ENCODE measurements at places on chromosomes 13 and 19. TPM values are rescaled to one million over a fixed set of nuclear protein-coding genes. Genes with fewer than 3 reads are reported as not detected.

Gene C1QTNF9B
- not detected for total RNA-seq

Gene SLC15A1
- not detected for total RNA-seq

Gene MIA
- total RNA-seq: not detected

Gene CD209
- total RNA-seq: not detected

Gene HIF3A
- total RNA-seq: 22.0 TPM

Gene CD37
- total RNA-seq: not detected

Gene NOVA2
- 0.39 TPM for total RNA-seq

Gene OCEL1
- 2.9 TPM for total RNA-seq

Gene EDDM13
- not detected for total RNA-seq

Gene PSG3
- not detected for total RNA-seq

Gene DZIP1
- 20.2 TPM for total RNA-seq

Gene LILRA1
- total RNA-seq: not detected

Gene POMP
- 64.5 TPM for total RNA-seq

Gene ACP7
- 0.98 TPM for total RNA-seq

Gene POGLUT2
- 16.4 TPM for total RNA-seq

Gene ATXN8OS
- total RNA-seq: not detected

Gene SPTBN4
- total RNA-seq: 0.37 TPM

Gene KLF1
- not detected for total RNA-seq

Gene CBY2
- not detected for total RNA-seq

Gene KLK14
- total RNA-seq: not detected

Gene FCAR
- not detected for total RNA-seq

Gene SRRM5
- total RNA-seq: 0.37 TPM

Gene DCT
- total RNA-seq: not detected

Gene C1QTNF9
- not detected for total RNA-seq

Gene RBM42
- 43.0 TPM for total RNA-seq

Gene LRFN3
- total RNA-seq: 4.0 TPM

Gene METTL21C
- not detected for total RNA-seq

Gene CFD
- 144 TPM for total RNA-seq

Gene PCP2
- total RNA-seq: not detected

Gene FGF21
- not detected for total RNA-seq

Gene C19orf67
- total RNA-seq: not detected

Gene TNNT1
- 2.9 TPM for total RNA-seq

Gene IL4I1
- total RNA-seq: 1.1 TPM

Gene SCEL
- not detected for total RNA-seq

Gene OLFM2
- total RNA-seq: 0.59 TPM

Gene ZNF790
- 4.1 TPM for total RNA-seq

Gene TTYH1
- total RNA-seq: not detected

Gene WDR88
- total RNA-seq: not detected

Gene MLLT1
- total RNA-seq: 9.2 TPM

Gene SIGLECL1
- total RNA-seq: not detected

Gene SOX1
- total RNA-seq: not detected

Gene FFAR2
- not detected for total RNA-seq

Gene FXYD3
- not detected for total RNA-seq

Gene TPTE2
- not detected for total RNA-seq

Gene NALCN
- under 0.01 TPM for total RNA-seq

Gene NLRP11
- not detected for total RNA-seq

Gene B3GNT8
- 1.1 TPM for total RNA-seq

Gene NLRP7
- not detected for total RNA-seq

Gene NKPD1
- total RNA-seq: 0.39 TPM

Gene CEACAM7
- not detected for total RNA-seq

Gene ZNF723
- total RNA-seq: not detected

Gene NLRP4
- not detected for total RNA-seq

Gene CYP4F11
- not detected for total RNA-seq

Data from subcutaneous preadipocyte (primary cell).